ENCODE measurements at places on chromosomes 6 and 20. TPM values are rescaled to one million over a fixed set of nuclear protein-coding genes. Genes with fewer than 3 reads are reported as not detected.
A peak's percentile ranks its signal among the peaks of the same experiment; 100 is the strongest.

The TMEM244 gene
- not detected for polyA plus RNA-seq

The CNPY3 gene
- polyA plus RNA-seq = 13.8 TPM

DNA sequence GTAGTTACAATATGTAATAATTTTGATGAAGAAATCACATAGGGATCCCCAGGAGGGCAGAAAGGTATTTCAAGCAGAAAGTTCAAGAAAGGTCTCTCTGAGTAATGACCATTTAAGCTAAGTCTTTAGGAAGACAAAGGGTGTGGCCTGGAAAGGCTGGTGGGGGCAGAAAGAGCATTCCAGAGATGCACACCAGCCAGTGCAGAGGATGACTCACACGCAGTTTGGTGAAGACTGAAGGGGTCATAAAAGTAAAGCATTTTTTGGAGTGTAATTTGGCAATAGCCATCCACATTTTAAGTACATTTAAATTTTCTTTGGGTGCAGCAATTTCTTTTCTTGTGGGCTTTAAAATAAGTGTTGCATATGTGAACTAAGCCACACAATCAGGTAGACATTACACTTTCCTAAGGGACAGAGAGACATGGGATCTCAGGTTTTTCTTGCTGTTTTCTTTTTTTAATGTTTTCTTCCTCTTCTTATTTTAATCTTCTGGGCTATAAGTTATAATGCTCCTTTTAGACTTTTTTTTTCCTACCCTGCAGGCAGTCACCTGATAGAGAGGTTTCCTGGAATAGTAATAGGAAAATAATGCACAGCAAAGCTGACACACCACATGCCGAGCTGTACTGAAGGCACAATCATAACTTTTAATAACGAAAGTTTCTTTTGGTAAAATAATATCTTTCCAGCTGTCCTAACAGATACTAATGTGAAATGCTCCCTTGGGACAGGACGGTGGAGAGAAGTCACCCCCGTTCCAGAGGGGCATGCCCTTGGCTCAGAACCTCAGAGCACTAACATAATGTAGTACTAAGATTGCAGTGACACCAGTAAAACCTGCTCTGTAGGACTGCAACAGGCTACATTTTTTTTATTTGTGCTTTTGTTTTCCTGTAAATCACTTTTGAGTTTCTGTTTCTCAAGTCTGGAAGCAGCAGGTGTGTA, 49.6 kb upstream of the PTPRK start:
- H3K4me1 ChIP-seq = peaks cover 6% of the 10 kb centered on the region
- H3K36me3 ChIP-seq = no peaks in the 10 kb centered on the region
- H3K27ac ChIP-seq = no peak overlapping the region

DNA sequence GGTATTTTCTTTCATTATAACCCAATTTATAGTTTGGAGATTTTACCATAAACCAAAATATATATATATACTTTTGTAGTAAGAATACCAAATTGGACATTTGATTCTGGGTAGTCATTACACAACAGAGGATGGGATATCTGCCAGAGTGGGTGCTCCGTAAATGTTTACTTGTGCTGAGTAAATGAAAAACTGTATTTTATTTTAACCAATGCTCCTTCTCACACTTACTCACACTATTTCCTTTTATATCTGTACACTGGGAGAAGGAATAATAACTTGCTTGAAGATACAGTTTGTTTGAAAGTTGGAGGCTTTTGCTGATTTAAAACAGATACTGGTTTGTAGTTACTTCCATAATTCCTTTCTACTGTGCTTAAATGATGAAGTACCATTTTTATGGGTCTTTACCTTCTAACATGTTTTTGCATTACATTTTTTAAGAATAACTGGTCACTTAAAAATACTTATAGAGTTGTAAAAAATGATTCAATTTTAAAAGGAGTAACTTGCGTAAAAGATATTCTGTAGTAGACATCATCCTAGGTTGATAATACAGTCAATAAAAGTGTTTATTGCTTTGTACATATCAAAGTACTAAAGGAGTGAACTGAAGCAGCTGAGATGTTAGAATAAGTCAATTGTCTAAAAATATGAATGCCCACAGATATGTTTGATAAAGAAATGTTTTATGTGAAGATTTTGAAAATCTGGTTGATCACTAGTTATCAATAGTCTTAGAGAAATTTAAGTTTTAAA, 411.7 kb downstream of the UTRN start:
- no peak overlapping the region for H3K4me3 ChIP-seq
- H3K27me3 ChIP-seq = no peaks in the 10 kb centered on the region
- H3K4me1 ChIP-seq = no peaks in the 10 kb centered on the region
- no peak overlapping the region for H3K27ac ChIP-seq
- no peaks in the 10 kb centered on the region for H3K36me3 ChIP-seq

DNA sequence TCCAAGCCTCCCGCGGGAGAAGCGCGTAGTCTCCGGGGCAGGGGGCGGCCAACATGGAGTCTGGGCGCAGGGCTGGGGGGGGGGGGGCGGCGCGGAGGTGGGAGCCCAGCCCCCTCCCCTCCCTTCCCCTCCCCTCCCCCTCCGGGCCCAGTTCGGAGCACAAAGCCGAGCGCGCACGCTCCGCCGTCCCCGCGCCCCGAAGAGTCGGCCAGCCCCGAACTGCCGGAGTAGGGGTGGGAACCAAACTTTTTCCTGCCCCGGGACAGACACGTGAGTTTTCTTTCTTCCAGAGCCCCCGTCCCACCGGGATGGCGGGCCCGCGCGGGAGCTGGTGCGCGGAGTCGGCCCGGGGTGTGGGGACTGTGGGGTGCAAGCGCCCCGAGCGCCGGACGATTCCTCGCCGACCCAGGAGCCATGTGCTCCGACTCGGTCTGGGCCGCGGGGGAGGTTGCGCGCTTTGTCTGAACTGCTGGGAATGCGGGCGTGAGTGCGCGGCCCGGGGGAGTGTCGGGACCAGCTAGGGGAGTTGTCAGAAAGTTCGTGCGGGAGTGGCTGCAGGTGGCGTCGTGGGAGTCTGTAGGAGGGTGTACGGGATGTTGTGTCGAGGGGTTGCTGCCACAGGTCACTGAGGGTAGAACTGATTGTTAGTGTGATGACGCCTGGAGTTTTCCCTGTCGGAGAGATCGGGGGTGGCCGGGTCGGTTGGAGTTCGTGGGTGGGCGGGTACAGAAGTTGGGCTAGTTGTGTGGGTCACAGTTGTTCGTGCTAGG, 1.2 kb downstream of the TGIF2 start:
- H3K27me3 ChIP-seq = no peaks in the 10 kb centered on the region
- peaks cover 18% of the 10 kb centered on the region for H3K4me1 ChIP-seq
- peak overlapping the region; percentile 91 for H3K4me3 ChIP-seq
- peak; percentile 60 for DNase-seq
- peak overlapping the region; percentile 86 for H3K27ac ChIP-seq
- peaks cover 11% of the 10 kb centered on the region for H3K36me3 ChIP-seq

- peak overlapping the region; percentile 69 for H3K4me3 ChIP-seq
- DNase-seq = no peak
- no peaks in the 10 kb centered on the region for H3K27me3 ChIP-seq
- H3K36me3 ChIP-seq = no peaks in the 10 kb centered on the region
- peaks cover 5% of the 10 kb centered on the region for H3K4me1 ChIP-seq
Measured at GRCh38 chr6:73694711-73695411, 1.1 kb upstream of the CD109 start.

DNA sequence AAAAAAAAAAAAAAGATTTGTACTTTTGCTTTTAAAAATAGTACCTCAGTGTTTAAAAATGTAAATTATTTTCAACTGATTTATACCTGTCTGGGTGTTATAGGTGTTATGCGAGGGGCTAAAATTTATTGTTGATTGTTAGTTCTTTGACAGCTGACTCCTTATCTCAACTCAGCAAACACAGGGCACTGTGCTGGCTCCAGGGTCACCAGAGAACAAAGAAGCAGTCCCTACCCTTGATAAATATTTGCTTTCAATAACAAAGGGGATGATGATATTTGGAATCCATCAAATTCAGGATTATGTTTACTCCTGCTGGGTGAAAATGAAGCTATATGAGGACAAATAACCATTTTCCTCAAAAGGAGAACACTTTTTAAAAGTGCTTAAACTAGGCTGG, 34.2 kb upstream of the KAT14 start:
- H3K27ac ChIP-seq = no peak overlapping the region
- H3K4me3 ChIP-seq = no peak overlapping the region
- no peak for DNase-seq
- H3K27me3 ChIP-seq = no peaks in the 10 kb centered on the region
- no peaks in the 10 kb centered on the region for H3K36me3 ChIP-seq

The SIRPA gene
- polyA plus RNA-seq = 46.0 TPM

The SNX21 gene
- 18.6 TPM for polyA plus RNA-seq

- H3K4me3 ChIP-seq = no peak overlapping the region
- no peak for DNase-seq
- no peaks in the 10 kb centered on the region for H3K4me1 ChIP-seq
- H3K27me3 ChIP-seq = no peaks in the 10 kb centered on the region
- no peaks in the 10 kb centered on the region for H3K36me3 ChIP-seq
- peak overlapping the region; percentile 64 for H3K27ac ChIP-seq
Measured at GRCh38 chr6:112298021-112298745, 43.8 kb upstream of the LAMA4 start.

The CENPW gene
- 0.78 TPM for polyA plus RNA-seq

DNA sequence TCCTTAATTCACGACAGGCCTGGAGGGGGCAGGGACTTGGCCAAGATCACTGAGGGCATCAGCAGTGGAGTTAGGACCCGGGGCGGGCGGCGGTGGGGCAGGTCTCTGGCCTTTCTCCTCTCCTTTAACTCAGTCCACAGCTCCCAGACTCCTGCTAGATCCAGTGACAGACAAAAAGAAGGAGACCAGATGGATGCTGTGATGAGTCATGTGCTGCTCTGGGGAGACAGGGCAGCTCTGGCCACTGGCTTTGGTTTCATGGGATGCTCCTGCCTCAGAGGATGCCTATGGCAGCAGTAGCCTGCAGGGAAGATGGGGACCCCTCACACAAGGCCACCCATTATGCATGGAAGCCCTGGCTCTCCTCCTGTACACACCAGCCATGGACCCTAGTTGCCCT, 20.5 kb downstream of the EPB41L1 start:
- no peaks in the 10 kb centered on the region for H3K36me3 ChIP-seq
- no peak for DNase-seq
- H3K4me3 ChIP-seq = no peak overlapping the region
- H3K27me3 ChIP-seq = no peaks in the 10 kb centered on the region

DNA sequence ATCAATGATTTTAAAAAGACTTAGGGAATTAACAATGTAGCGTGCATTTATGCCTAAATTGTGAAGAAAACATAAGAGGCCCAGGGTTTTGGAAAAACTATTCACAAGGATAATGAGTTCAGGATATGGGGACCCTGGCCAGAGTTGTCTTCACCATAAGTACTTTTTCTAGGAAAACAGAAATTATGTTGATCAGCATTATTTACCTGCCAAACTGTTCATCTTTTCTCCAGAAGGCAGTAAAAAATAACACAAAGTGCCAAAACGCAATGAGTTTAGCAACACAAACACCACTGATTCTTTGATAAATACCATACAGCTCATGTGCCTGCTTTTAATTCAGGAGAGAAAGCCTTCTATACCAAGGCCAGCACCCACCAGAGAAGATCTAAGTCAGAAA, 43.1 kb downstream of the SNAP25 start:
- no peaks in the 10 kb centered on the region for H3K36me3 ChIP-seq
- no peaks in the 10 kb centered on the region for H3K27me3 ChIP-seq
- no peak overlapping the region for H3K27ac ChIP-seq
- no peak for DNase-seq

The ARMC2 gene
- polyA plus RNA-seq = 3.1 TPM

GRCh38 chr6:137286916-137287315, 67.7 kb upstream of the IFNGR1 start:
- no peak overlapping the region for H3K4me3 ChIP-seq
- no peaks in the 10 kb centered on the region for H3K27me3 ChIP-seq
- no peak overlapping the region for H3K27ac ChIP-seq
- DNase-seq = no peak
- H3K36me3 ChIP-seq = no peaks in the 10 kb centered on the region

The MYCT1 gene
- polyA plus RNA-seq = 13.6 TPM

The TCP11 gene
- polyA plus RNA-seq = 0.04 TPM

DNA sequence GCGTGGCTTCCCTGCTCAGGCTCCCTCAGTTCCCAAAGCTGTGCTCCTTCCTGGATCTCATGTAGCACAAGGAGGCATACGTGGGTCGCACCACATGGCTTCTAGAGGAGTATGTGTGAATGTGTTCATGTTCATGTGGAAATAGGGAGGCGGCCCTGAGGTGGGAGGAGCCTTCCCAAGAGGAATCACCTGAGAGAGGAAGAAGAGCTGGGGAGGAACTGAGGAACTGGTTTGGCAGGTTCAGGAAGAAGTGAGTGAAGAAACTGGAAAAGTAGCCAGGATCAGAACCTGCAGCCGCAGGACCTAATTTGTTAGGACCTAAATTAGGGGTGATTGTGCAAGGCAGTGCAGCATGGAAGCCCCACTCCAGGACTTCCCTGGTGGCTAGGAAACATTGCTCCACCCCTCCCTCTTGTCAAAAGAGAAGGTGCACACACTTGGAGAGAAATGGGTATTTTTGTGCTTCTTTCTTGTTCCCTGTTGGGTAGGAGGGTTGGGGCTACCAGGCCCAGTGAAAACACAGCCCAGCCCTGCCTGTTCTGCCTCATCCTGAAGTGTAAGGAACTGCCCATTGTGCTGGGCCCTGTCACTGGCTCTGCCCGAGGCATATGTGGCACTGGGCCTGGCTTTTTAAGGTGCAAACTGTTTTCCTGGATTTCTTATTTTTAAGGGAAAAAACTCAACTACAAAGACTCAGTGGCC, 20.7 kb downstream of the SYNJ2 start:
- no peak overlapping the region for H3K4me3 ChIP-seq
- no peaks in the 10 kb centered on the region for H3K36me3 ChIP-seq
- H3K27ac ChIP-seq = peak overlapping the region; percentile 70

The SMAP1 gene
- polyA plus RNA-seq = 10.9 TPM

GRCh38 chr20:47043086-47043485, 148.4 kb downstream of the EYA2 start:
- no peak overlapping the region for H3K27ac ChIP-seq
- no peaks in the 10 kb centered on the region for H3K27me3 ChIP-seq
- H3K4me3 ChIP-seq = no peak overlapping the region
- no peaks in the 10 kb centered on the region for H3K4me1 ChIP-seq
- no peaks in the 10 kb centered on the region for H3K36me3 ChIP-seq

- H3K36me3 ChIP-seq = no peaks in the 10 kb centered on the region
- no peaks in the 10 kb centered on the region for H3K4me1 ChIP-seq
- no peak overlapping the region for H3K4me3 ChIP-seq
- no peak overlapping the region for H3K27ac ChIP-seq
- DNase-seq = no peak
- H3K27me3 ChIP-seq = peaks cover 4% of the 10 kb centered on the region
Measured at GRCh38 chr6:122736163-122736562, 43.4 kb upstream of the FABP7 start.

The WFDC2 gene
- polyA plus RNA-seq = not detected

All from heart left ventricle (tissue), 16 donors.